ENCODE measurements at places on chromosomes 6 and 20.

DNA sequence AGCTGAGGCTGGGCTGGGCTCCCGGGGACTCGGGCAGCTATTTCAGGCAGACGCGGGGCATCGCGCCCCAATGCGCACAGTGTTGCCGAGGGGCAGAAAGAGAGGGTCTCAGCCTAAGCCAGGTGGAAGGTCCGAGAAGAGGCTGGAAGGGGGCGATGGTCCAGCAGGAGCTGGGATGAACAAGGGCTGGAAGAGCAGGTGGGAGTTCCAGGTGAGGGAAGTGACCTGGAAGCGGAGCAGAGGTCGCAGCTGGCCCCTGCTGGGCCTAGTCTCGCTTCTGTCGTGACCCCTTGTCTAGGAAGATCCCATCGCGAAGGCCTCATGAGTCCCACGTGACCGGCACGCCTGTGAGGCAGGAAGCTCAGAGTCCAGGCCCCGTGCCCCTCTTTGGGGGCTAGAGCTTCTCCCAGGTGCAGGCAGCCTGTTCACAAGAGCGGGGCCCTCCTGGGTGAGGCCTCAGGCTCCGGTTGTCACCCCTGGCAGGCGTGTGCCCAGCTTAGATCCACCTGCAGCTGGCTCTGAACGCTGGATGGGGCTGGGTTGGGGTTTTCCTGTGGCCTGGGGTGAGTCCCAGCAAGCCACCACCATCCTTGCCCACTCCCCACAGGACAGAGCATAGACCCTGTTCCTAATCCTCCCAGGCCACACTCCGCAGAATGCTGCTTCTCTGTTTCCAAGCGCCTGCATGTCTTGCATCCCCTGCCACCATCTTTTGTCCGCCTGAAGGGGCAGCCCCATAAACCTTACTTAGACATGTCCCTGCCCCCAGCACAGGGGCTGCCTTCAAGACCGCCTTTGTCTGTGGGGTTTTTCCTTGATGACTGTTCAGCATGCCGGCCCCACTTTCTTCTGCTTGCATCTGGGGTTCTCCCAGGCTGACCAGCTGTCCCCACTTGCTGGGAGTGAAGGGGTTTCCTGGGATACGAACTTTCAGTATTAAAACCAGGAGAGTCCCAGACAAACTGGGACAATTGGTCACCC lies 15.1 kb downstream of the SLC22A3 start:
- DNase-seq: no peak

DNA sequence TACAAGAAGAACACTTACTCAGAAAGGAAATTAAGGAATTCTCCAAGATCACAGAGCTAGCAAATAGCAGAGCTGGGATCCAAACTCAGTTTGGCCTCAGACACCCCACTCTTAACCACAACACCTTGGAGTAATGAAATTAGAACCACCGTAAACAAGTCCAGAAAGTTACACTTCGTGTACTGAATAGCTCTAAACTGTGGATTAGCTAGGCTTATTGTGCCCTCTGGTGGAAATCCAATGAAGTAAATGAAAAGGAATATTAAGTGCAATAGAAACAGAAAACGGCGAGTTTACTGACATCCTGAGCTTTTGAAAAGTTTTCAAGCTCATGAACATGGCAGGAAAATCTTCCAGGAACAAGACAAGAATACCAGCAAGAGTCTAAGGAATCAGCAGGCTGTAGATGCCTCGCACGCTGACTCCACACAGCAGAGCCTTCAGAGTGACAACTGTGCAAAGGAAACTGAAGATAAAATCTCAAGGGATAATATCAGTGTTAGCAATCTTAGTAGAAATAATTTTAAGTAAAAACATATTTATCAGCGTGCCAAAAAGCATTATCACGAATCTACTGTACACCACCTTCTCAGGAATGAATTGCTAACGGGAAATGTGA lies 34.6 kb downstream of the FBXO5 start:
- DNase-seq: no peak

GRCh38 chr6:84350397-84350796 lies 123.0 kb upstream of the CEP162 start:
- DNase-seq: no peak

GRCh38 chr20:61555566-61555965 lies 303.5 kb downstream of the CDH4 start:
- DNase-seq: no peak

DNA sequence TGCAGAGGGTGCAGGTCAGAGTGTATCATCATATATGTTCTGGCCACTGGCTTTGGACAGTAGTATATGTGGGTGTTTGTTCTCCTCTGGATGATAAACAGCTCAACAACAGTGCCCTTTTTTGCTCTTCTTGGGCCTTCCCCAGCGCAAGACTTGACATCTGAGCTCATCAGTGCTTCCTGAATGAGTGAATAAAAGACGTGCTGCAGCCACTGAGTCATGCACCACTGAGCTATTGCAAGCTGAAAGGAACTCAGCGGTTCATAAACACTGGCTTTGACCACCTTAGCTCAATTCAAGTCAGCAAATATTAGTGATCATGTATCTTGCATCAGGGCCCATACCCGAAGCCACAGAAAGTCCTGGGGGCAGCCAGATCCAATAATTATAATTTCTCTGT lies 105.3 kb upstream of the KCNG1 start:
- DNase-seq: no peak

DNA sequence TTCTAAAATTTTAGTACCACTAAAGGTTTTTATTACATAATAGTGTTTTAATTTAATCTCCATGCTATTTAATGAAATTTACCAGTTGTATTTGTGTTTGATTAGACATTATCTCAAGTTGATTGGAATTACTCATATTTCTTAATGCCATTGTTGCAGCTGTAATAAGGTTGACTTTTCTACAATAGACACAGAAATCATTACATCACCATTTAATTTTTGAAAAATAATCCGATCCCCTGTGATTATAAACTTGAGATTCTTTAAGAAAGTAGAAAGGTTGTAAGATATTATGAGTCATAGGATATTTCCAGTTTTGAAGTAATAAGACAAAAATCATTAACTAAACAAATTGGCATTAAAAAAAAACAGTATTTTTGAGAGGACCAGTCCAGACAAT lies 161.4 kb downstream of the PRL start:
- no peak for DNase-seq

DNA sequence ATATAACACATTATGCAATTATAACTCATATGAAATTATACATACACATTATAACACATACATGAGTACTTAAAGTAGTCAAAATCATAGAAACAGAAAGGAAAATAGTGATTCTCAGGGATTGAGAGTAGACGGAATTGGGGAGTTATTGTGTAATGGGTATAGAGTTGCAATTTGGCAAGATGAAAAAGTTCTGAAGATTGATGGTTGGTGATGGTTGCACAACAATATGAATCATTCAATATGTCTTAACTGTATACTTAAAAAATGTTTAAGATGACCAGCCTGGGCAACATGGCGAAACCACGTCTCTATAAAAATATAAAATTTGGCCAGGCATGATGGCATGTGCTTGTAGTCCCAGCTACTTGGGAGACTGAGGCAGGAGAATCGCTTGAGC lies 372.7 kb downstream of the CDKAL1 start:
- no peak for DNase-seq

DNA sequence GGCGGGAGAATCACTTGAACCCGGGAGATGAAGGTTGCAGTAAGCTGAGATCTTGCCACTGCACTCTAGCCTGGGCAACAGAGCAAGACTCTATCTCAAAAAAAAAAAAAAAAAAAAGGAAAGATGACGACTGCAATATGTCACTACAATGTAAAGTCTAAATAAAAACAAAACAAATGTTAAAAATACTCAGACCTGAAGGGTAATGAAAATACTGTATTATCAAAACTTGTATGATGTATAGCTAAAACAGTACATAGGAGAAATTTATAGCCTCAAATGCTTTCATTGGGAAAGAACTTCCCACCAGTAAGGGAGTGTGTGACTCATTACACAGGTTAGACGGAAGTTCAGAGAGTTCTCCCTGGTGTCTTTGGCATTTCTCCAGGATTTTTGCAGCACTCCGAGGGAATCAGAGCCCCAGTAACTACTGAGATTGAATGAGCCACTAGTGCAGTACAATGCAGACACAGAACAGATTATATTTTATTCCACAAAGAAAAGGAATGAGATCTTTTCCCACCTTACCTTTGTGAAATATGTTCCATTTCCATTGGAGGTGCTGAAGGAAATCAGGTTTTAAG lies 12.5 kb upstream of the RALGAPB start:
- DNase-seq: no peak

DNA sequence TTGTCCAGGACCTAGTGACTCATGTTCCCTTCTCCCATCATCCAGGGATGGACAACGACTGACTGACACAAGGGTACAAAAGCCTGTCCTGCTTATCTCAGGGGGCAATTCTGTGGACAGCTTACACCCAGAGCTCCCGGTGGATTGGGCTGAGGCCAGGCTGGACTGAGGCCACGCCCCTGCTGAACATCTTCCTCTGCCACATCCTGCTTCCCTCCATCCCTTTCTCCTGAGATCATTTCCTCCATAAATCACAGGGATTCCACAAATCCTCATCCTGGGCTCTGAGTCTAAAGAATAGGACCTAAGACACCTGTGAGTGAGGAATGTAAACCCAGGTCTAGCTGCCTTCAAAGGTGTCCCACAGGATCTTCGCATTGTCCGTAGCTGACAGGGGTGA lies 30.4 kb upstream of the RNF24 start:
- peak; percentile 15 for DNase-seq

DNA sequence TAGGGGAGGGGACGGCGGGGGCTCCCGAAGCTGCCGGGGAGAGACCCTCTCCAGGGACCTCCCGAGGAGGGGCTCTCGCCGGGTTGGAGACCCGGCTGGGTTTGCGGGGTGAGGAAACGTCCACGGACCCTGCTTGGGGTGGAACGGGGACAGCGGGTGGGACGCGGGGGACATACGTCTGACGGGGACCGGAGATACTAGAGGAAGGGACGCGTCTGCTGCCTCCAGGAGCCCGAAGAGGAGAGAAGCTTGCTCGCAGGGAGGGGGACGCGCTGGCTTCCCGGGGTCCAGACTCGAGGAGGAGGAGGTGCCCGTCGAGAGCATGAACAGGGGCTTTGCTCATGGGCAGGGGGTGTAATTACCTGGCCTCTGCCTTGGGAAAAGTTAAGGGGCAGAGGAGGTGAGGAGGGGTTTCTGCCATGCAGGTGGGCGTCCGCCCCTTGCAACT lies 593 bp downstream of the DNMT3B start:
- peak; percentile 47 for DNase-seq

DNA sequence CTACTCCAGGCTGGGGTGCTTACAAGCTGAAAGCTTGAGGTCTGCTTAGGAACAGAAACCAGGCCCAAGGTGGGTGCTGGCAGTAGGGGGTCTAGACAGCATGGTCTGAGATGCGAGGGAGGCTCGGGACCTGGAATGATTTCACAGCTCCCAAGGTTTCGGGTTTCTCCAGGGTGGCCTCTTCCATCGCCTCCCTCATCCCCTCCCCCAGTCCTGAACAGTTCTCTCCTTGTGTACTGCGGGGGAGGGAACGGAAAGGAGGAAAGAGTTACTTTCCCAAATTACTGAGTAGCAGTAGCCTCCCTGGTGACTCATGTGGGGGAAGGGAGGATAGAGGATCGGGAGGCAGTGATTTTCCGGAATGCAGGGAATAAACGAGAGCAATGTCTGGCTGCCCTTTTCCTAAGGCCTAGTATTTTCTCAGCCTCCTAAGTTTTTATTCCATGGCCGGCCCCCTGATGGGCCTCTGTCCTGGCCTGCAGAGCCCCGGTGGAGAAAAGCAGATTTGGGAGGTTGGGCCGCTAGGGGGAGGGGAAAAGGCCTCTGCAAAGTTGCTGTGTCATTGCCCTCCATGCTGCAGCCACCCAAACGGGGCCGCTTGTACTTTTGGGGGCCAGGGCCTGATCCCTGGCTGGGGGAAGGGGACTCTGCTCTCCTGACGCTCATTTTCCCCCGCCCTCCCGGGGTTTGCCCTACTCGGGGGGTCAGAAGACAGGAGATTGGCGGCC lies 1.5 kb downstream of the BRD2 start:
- DNase-seq: peak; percentile 90

GRCh38 chr6:70277470-70277869 lies 25.4 kb downstream of the COL9A1 start:
- no peak for DNase-seq

- DNase-seq: no peak
Measured at GRCh38 chr6:79263359-79263758, 28.9 kb upstream of the HMGN3 start.

DNA sequence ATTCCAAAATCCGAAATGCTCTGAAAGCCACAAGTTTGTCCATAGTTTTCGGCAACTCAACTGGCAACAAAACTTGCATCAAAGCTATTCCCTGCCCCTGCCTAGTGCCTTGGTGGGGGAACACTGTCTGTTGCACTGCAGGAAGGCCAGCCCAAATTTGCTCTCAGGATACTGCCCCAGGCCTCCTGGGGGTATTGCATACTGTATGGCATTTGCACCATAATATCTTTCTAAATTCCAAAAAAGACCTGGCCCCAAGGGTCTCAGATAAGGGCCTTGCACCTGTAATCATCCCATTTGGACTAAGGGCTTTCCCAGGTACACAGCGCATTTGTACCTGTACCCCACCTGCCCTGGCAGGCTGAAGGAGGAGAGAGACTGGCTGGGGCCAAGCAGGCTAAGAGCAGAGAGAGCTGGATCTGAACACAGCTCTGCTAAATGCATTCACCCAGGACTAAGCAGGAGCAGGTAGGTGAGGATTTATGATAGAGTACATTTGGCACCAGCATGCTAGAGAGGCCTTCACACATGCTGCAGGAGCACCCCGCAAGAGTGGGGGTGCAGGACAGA lies 4.0 kb upstream of the GRM4 start:
- peak; percentile 3 for DNase-seq

DNA sequence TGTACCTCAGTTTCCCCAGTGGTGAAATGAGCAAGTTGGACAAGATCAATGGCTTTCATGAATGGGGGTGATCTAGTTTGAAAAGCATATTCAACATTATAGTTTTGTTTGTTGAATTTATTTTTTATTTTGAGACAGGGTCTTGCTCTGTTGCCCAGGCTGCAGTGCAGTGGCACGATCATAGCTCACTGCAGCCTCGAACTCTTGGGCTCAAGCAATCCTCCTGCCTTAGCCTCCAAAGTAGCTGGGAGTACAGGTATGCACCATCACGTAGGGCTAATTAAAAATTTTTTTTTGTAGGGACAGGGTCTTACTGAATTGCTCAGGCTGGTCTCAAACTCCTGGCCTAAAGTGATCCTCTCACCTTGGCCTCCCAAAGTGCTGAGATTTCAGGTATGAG lies 63.4 kb downstream of the CNBD2 start:
- DNase-seq: no peak

- DNase-seq: no peak
Measured at GRCh38 chr6:48511378-48511777, 400.4 kb upstream of the PTCHD4 start.

- DNase-seq: no peak
Measured at GRCh38 chr6:119361209-119361608, 11.6 kb upstream of the MAN1A1 start.

- DNase-seq: no peak
Measured at GRCh38 chr20:24584538-24585356, 115.3 kb downstream of the SYNDIG1 start.

DNA sequence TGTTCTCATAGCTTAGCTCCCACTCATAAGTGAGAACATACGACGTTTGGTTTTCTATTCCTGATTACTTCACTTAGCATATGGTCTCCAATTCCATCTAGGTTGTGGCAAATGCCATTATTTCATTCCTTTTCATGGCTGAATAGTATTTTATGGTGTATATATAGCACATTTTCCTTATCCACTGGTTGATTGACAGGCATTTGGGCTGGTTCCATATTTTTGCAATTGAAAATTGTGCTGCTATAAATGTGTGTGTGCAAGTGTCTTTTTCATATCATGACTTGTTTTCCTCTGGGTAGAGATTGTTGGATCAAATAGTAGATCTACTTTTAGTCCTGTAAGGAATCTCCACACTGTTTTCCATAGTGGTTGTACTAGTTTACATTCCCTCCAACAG lies 133.0 kb upstream of the TAB2 start:
- no peak for DNase-seq
